ENCODE measurements at places on chromosomes 7 and 10.

DNA sequence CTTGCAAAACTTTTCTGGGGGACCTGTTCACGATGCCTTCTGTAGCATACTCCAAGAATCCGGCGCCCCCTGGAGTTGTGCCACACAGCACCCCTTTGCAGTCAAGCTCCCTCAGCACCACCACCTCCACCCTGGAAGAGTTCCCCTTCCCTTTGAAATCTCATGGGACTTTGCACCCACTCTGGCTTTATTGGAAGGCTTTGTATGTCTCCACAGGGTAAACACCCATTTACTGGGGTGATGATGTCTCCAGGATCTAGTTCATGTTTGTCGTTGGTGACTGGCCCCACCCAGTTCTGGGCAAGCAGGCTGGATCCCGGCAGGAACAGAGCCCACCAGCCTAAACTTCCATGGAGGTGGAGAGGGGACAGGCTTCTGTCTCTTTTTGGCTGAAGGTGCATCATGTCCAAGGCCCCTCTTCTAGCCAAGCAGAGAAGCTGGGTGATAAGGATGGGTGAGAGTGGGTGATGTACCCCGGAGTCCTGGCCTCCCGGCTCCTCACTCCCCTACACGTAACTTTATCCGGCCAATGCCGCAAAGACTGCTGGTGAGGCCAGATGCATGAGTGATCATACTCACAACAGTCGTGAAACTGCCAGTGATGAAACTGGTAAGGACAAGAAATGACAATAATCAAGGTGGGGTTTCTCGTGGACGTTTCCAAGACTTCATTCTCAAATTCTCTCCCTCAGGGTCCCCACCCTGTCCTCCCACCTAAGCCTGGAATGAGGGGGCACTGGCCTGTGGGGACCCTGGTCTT, 695 bp upstream of the CLDN4 start:
- no peak for DNase-seq

GRCh38 chr10:74156919-74157289, 5.9 kb downstream of the ADK start:
- DNase-seq, result no peak

DNA sequence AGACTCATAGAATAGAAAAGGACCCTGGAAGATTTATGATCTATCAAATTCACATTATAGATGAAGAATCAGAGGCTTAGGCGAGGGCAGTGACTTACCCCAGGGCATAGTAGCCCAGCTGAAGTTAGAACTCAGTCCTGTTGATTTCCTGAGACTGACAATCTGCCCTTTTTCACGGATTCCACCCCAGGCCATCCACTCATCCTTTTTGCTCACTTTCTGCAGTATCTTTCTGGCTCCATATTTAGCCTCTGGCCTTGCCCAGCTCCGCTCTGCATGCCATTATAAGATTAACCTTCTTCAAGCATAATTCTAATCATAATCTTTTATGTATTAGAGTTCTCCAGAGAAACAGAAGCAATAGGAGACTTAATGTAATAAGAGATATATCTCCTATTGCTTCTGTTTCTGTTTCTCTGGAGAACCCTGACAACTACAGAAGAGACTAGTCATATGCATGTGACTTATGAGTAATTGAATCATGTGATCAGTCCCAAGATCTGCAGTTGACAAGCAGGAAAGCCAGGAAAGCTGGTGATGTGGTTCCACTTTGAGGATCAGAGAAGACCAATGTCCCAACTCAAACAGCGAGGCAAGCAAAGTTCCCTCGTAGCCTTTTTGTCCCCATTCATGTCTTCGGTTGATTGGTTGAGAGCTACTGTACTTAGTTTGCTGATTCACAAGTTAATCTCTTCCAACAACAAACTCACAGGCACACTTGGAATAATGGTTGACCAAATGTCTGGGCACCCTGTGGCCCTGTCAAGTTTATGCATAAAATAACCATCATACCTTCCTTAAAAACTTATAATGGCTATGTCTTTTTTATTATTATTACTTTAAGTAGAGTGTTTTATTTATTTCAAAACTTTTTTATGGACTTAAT, 412.1 kb downstream of the SUGCT start:
- no peak for DNase-seq

- no peak for DNase-seq
These were observed 35.9 kb upstream of the SFTPD start for GRCh38 chr10:79984851-79985250.

DNA sequence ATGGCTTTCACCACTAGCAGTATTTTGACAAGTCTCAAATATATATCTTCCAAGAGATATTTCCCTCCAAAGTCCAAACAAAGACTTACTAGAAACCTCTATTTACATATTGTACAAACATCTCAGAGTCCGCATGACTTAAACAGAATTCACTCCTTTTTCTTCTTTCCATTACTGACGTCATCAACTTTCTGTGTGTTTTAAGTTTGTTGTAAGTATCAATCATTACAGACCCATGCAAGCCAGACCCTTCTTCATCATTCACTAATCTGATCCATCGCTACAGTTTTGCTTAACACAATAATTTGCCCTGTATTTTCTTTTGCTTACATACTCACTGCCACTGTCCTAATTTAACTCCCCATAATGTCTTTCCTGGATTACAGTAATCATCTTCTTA, 51.9 kb downstream of the SEMA3A start:
- DNase-seq, result no peak

DNA sequence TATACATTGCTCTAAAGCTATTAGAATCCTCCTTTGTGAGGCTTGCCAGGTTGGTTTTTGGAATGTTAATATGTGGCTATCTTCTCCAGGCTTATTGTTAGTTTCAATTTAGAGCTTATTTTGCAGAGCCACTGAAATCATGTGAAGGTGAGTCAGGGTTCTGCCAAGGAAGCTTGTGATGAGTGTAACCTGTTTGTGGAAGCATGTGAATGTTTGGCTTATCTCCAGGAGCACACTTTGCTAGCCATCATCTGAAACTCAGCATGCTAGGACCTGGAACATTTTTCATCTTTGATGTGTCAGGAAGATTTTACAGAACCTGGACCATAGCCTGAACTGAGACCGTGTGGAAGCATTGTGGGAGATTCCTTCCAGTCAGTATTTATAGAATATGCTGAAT, 197.3 kb downstream of the PPP1R9A start:
- peak; percentile 96 for DNase-seq

DNA sequence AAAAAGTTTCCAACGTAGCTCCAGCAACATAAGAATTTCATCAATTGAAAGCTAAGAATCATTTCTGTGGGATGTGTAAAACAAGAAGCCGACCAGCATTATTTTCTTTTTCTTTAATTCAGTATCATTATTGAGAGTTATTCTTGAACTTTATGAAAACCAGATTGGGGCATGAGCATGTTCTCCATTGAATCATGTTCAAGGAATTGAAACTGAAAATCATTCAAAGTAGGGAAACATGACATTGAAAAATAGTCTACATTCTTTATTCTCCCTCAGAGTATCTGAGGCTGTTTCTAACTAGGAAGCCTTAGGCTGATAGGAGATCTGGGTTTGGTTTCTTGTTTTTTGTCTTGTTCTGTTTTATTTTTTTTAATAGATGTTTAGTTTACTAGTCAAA, 253.7 kb downstream of the DYNC1I1 start:
- no peak for DNase-seq

DNA sequence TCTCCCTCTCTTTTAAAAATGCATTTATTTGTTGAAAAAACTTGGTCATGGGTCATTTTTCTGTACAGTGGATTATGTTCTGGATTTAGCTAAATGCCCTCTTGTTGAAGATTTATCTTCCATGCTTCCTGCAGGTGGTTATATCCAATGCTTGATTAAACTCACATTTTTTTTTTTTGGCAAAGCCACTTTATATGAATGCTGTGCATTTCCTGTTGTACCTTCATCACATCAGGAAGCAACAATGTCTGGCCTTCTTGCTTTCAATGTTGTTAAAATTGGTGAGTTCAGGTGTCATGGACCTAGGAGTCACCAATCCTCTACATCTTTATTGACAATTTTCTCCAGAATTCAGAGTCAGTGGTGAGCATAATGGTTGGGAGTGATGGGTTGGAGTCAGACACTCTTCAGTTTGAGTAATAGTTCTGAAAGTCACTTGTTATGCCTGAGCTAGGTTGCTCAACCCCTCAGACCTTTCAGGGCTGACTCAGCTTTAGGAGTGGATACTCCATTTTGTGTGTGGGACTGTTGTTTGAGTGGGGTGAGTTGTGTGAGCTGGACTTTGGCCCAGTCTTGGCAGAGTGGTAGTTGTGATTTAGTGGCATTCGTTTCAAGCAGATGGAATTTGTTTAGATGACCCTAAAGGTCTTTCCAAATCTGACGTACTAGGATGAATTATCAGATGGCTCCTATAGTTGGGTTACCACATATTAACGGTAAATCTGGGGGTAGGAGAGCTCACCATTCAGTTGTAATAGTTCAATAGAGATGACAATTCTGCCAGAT, 213.5 kb upstream of the ZNF32 start:
- DNase-seq, result no peak

- DNase-seq, result no peak
These were observed 57.5 kb upstream of the MGAM2 start for GRCh38 chr7:142053988-142054387.

DNA sequence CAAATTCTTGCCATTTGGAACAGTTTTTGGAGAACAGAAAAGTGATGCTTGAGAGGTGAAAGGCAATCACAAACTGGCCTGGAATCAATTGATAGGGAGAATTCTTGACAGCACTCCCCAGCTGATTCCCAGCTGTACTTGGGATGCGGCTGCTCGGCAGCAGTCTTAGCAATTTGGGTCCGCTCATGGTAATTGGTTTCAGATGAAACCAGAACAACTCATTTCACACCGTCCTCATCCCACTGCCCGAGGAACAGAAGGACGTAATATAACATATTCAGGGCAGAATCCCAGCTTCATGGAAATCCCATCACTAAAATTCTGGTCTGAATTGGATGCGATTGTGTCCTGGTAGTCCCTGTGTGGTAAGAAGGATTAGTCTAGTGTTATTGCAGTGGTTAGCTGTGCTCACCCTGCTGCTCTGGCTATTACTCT, 223.3 kb upstream of the FERD3L start:
- DNase-seq, result no peak

- no peak for DNase-seq
These were observed 1.9 kb downstream of the TSPAN33 start for GRCh38 chr7:129146237-129146979.

GRCh38 chr7:47946581-47947354, 1.5 kb downstream of the PKD1L1 start:
- no peak for DNase-seq

DNA sequence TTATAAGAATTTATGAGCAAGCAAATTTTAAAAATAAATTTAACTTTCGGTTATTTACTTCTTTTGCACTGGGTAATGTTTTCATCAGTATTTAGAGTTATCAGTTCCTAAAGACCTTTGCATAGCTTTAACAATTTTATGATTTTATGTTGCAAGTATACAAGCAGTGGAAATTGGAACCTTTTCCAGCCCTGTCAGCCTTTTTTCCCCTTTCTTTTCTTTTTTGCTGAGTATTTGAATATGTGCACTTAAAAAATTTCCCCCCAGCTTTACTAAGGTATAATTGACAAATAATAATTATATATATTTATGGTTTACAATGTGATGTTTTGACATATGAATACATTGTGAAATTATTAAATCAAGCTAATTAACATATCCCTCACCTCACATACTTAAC, 62.6 kb downstream of the MKLN1 start:
- no peak for DNase-seq

DNA sequence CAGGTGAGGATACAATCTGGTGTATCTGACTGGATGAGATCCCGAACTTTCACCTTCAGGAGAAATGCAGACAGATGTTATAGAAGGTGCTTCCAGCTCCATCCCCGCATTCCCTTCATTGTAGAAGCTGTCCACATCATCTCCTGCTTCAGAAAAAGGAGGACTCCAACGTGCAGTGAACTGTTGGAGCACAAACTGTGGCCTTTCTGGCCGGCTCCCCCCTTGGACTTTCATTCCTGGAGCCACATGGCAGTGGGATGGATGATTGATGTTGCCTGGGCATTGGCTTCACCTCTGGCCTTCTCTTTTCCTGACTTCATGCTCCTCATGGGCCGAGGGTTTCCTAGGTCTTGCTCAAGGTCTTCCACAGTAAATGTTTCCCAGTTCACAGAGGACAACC, 29.6 kb upstream of the ZNF273 start:
- DNase-seq, result no peak

GRCh38 chr7:85000735-85001350, 186.0 kb downstream of the SEMA3D start:
- no peak for DNase-seq

DNA sequence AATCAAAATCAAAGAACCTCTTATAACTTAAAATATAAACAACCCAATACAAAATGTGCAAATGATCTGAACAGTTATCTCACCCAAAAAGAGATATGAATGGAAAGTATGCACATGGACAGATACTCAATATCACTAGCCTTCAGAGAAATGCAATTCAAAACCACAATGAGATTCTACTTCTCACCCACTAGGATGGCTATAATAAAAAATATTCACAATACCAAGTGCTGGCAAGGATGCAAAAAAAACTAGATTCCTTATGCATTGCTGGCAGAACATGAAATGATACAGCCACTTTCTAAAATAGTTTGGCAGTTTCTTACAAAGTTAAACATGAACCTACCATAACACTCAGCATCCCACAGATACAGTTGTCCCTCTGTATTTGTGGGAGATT, 130.1 kb upstream of the LRRN3 start:
- no peak for DNase-seq

DNA sequence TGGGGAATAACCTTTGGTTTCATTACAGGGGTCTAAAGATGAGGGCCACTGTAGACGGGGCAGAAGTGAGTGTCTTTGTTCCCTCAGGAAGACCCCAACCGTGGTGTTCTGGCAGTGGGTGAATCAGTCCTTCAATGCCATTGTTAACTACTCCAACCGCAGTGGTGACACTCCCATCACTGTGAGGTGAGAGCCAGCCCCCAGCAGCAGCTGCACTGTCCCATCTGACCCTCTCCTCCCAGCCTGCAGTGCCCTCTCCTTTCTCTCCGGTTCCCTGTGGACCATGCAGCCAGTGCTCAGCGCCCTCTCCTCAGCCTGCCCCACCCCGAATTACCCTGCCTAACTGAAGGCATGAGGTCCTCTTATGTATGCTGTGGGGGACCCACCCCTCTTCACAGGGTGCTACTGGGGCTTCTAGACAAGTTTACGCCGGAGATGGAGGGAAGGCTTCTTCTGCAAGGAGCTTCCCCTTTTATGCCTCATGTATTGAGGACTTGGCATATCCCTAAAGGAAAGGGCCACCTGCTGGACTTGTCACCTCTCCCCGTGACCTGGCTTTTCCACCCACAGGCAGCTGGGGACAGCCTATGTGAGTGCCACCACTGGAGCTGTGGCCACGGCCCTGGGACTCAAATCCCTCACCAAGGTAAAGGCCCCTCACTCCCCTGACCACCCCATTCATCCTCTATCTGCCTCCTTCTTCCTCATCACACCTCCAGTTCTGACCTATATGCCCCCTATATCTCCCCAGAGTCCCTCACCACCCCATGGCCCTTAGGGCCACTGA, 5.1 kb downstream of the SFXN3 start:
- no peak for DNase-seq
